ENCODE measurements at places on chromosomes 3 and 15.

GRCh38 chr15:58738046-58738707, 11.3 kb downstream of the ADAM10 start:
- no peak for DNase-seq

GRCh38 chr3:177778633-177779032, 581.4 kb upstream of the TBL1XR1 start:
- no peak for DNase-seq

DNA sequence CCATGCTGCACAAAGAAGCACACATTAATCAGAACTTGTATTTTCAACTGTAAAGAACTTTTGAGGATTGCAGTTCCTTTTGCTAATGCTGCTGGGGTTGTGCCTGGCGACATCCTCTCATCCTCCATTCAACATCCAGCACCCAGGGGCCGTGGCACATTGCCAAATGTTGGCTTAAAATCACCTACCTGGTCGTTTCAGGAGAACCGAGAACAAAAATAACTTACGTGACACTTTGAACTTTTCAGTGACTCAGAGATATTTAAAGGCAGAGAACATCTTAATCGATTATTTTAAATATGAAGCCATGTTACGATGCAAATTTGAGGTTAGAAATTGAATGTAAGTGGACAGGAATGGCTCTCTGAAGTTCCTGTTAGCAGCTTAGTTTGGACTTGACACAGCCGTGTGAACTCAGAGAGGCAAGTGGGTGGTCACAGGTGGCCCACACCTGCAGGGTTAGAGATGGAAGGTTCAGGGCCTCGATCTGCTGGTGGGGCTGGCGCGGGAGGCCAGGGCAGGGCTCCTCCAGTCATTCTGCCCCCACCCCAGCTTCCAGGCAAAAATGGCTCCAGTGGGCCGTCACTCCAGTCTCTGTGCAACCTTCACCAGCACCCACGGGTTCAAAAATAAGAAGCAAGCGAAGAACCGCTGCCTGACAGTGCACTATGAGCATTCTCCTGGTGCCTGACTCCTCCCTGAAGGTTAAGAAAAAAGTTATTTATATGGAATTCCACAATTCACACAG, 12.2 kb downstream of the LRRK1 start:
- DNase-seq, result no peak

- DNase-seq, result no peak
These were observed 30.4 kb downstream of the NXPE3 start for GRCh38 chr3:101809178-101810021.

DNA sequence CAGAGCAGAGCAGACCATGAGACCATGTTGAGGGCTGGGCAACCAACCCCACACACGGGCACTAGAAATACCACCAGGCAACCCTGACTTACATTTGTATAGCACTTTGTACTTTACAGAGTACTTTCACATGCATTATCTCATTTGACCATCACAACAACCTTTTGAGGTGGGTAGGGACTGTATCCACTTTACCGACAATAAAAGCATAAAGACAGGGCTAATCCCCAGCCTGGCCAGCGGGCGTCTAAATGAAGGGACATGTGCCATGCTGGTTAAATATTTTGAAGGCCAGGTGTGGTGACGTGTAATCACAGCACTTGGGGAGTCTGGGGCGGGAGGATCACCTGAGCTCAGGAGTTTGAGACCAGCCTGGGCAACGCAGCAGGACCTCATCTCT, 23.6 kb downstream of the RASGRP1 start:
- DNase-seq, result no peak

GRCh38 chr15:65195548-65195923, 10.4 kb upstream of the CLPX start:
- DNase-seq, result no peak

DNA sequence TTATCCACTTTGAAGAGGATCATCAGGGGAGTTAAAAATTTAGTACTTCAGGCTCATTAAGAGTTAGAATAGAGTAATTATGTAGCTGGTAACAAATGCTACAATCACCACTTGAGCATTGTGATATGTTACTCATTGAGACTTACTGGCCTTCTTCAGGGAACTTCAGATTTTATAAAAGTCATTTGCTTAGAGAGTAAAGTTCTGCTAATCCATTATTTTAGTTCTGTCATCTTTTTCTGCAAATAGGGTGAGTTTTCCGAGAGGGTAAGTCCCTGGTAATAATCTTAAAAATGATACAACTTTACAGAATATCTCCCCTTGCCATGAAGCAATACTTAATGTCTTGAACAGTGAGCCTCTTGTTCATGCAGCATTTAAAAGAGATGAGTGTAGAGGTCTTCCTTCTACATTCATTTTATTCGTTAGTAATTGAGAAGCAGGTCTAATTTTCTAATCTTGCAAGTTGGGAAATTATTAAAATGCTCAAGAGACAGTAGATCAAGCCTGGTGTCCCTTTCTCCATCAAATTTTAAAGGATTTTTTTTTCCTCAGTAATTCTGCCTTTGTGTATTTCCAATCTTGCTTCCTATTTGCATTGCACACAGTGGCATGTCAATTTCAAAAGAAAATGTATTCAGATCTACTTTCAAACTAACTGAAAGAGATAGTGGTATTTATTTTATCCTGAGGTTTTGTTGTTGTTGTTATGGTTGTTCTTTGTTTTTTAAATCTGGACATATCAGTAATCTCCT, 52.6 kb downstream of the MBNL1 start:
- no peak for DNase-seq

DNA sequence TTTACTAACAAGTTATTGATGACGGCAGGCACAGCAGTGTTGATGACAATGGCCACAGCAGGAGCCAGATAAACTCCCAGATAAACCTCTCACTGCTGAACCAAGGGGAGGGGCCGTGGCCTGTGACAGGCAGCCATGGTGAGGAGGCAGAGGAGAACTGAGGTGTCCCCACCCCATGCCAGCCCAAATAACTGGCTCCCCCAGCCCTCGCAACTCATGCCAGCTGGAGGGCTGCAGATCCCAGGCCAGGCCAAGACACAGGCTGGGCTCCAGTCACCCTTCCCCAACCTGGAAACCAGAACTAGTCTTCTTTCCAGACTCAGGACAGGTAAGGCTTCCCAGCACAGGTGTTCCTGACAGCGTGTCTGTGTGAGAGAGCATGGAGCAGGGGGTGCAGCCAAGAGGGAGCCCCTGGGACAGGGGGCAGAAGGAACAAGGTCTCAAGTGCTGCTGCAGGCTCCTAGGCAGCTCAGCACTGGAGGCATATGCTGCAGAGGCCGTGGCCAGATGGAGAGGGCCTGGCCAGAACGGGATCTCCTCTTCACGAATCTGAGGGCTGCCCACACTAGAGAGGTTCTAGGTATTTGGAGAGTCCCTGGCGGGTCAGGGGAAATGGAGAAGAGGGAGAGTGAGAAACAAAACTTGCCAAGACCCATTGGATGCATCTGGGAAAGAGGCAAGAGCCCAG, 15.9 kb downstream of the PLA2G4F start:
- no peak for DNase-seq

GRCh38 chr3:17709236-17709810, 33.1 kb downstream of the TBC1D5 start:
- DNase-seq, result no peak

DNA sequence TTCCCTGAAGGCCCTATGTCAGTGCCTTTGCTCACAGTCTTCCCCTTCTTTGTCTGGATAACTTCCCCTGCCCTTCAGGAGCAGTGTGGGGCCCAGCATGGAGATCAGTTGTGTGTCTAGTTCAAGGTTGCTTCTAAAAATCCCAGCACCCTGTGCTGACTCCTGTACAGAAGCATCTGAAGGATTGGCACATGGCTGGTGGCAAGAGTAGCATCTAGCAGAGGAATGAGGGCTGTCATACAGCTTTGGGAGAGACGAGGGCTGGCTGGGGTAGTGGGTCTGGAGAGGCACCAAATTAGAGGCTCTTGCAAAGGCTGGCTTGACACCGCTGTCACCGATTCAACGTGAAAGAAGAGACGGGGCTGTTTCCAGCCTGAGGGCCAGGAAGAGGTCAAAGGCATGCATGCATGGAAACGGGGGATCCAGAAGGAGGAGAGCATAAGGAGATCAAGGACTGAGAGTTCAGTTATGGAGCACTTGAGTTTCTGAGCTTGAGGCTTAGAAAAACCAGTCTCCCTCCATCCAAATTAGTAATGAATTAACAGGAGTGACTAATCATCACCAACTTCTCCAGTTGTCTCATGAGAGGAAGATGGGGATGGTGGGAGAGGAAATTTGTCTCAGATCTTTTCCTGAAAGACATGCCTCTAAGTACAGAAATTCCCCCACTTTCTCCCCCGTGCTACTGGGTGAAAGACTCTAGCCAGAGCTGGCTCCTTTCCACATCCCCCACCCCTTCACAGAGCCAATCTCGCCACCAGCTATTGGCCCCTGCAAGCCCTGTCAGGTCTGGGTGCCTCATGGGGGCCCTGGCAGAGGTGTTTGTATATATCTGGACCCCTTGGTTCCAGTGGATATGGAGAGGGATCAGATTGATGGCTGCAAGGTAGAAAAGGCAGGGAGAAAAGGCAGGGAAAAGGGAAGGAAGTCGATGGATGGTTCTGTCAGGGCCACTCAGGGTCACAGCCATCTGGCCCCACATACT, 45.9 kb downstream of the SLCO2A1 start:
- DNase-seq, result no peak

DNA sequence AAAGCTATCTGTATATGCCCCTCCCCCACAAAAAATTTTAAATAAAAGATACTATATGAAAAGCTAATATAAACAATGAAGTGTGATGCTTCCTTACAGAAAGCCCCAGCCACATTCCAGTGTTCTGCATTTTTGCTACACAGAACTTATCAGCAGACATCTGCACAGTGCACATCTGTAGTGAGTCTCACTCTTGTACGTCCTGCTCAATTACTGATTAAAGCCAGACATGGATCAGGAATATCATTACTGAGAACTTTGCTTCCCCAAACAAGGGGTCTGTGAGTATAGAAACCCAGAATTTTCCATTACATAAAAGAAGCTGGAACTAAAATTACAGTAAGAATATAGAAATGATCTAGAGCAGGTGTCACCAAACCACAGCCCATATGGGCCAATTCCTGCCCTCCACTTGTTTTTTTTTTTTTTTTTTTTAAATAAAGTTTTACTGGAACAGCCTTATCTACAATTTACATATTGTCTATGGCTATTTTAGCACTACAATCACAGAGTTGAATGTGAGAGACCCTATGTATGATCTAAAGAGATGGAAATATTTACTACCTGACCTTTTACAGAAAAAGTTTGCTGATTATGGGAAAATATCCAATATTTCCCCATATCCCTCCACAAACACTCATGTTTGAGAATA, 45.7 kb downstream of the UBP1 start:
- no peak for DNase-seq

DNA sequence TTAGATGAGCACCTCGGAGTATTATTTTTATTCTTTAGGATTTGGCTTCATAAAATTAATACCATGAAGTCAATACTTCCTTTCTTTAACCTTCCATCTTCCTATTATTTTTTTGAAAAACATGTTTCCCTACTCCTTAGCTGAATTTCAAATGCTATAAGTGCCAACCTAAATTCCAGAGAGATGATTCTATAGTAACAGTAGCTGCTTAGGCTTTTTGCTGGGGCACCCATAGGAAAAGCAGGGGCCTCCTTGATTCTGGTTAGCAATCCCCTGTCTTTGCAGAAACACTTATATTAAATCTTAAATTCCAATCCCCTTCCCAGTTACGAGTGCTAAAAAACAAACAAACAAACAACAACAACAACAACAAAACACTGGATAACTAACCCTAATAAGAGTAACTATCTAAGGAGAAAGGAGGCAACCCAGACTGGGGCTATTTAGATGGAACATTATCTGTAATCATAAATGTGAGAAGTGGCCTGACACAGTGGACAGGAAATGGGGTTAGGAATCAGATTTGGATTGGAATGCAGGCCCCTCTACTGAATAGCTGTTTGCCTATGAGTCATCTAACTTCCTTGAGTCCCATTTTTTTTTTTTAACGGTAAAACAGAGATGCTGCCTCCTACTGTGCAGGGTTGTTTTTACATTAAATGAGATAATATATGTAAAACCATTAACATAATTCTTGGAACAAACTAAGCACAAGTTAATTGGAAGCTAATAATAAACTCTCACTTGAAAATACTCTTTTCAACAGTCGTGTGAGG, 148.1 kb downstream of the WDR72 start:
- DNase-seq, result no peak

DNA sequence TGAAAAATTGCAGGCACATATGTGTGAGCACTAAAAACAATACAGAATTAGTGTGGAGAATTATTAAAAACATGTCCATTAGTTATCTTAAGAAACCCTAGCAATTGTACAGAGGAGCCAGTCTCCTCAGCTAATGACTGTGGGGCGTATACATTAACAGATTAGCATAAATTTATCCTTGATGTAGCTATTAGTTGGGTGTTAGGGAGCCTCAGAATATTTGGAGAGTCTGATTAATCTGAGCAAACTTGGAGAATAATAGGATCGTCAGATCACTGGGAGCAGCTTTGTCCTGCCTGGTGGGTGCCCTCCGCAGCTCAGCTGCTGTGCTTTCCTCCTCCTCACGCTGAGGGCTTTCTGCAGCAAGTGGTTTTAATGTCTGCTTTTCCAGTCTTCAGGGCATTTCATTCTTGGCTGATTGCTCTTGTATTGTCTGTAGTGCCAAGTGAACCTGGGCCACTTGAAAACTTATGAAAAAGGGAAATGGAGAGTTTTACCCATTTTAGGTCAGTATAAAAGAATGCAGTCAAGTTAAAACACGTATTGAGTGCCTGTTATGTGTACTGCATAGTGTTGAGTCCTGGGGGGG, 417.4 kb upstream of the SEMA6D start:
- no peak for DNase-seq

- DNase-seq, result no peak
These were observed 258.8 kb downstream of the PLOD2 start for GRCh38 chr3:145902166-145902565.

DNA sequence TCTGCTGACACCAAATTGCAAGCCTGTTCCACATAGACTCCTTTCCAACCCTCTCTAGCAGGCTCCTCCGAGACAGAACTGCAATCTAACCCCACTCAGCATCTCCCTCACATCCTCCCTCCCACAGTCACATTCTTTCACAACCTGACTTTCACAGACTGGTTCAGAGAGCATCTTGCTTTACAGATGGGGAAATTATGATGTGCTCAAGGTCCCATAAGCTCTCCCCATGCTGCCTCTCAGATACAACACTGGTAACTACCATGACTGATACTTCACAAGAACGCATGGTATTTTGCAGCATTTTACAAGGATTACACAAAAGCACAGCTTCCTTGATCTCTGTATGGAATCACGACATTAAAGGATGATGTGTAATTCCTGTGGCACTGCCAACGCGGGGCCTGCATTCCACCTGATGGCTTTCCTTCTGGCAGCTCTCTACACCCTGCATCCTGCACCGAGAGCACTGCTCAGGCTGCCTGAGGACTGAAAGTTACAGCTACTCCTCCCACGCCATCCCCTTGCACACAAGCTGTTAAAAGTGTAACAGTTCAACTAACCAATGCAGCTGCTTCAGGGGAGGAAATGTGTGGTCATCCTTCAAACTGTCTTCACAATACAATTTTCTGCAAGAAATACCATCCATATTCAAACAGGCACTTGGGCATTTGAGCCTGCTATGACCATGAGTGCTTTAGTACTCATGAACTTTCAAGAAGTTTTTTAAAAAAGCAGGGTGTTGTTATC, 27.6 kb downstream of the TBC1D2B start:
- no peak for DNase-seq

GRCh38 chr3:14508966-14509795, 31.0 kb downstream of the GRIP2 start:
- peak; percentile 47 for DNase-seq
